ENCODE measurements at places on chromosomes 11 and 22. TPM values are rescaled to one million over a fixed set of nuclear protein-coding genes. Genes with fewer than 3 reads are reported as not detected.

TIMP3 gene
- 1,106 TPM for total RNA-seq

ASCL2 gene
- total RNA-seq = 0.66 TPM

NCF4 gene
- total RNA-seq = 14.2 TPM

CALCB gene
- total RNA-seq = 0.42 TPM

DERL3 gene
- not detected for total RNA-seq

DNA sequence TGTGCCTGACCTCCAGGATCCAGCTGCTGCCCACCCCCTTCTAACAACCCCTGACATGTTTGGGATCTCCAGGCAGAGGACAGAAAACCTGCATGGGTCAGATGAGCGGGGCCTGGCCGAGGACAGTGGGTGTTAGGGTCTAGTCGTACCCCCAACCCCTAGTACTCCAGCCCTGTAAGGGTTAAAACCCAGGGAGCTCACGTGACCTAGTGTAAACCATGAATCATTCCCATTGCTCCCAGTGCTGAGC lies 89.1 kb upstream of the CRYBB3 start:
- H3K27ac ChIP-seq = peak overlapping the region; percentile 8
- no peaks in the 10 kb centered on the region for H3K27me3 ChIP-seq
- no peak for DNase-seq
- H3K36me3 ChIP-seq = peaks cover 12% of the 10 kb centered on the region
- H3K4me3 ChIP-seq = peak overlapping the region; percentile 52

DNA sequence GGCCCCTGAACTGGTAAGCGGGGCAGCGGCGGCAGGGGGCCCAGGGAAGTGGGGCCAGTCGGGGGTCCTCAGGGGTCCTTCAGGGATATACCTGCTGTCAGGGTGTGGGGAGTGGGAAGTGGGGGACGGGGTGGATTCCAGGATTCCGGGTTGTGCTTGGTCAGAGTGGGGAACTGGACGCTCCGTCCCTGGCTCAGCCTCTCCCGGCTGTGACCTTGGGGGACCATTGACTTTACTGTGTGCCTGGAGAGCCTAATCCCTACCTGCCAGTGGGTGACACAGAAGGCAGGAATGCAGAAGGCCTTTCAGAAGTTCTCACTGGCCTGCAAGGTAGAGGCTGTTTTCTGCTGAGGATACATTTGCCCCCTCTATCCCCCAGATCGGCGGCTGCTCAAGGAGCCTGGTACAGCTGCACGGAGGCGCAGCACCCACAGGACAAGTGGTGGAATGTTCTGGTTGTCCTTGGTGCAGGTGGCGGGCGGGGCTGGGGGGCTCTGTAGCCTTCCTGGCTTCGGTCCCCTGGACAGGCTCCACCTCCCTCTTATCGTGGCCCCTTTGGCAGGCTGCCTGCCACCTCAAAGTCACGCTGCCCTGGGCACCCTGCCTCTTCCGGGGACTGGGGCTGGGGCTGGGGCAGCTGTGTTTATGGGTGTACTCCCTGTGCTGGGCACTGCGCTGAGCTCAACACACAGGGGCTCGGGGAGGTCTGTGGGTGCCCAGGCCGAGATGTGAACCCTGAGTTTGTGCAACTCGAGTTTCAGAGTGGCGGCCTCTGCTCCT lies 18.4 kb downstream of the KCNQ1 start:
- DNase-seq = no peak
- H3K4me1 ChIP-seq = no peaks in the 10 kb centered on the region
- H3K27ac ChIP-seq = no peak overlapping the region
- H3K4me3 ChIP-seq = no peak overlapping the region

GRCh38 chr11:128359515-128359914 lies 227.8 kb downstream of the ETS1 start:
- H3K4me3 ChIP-seq = no peak overlapping the region
- no peak for DNase-seq
- H3K27me3 ChIP-seq = no peaks in the 10 kb centered on the region
- no peaks in the 10 kb centered on the region for H3K4me1 ChIP-seq

DNA sequence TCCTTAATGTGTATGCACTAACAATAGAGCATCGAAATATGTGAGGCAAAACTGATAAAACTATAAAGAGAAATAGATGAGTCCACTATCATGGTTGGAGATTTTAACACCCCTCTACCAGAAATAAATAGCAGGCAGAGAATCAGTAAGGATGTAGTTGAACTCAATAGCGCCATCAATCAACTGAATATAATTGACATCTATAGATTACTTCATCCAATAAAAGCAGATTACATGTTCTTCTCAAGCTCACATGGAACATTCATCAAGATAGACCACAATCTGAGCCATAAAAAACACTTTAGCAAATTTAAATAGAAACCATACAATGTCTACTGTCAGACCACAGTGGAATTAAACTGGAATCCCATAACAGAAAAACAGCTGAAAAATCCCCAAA lies 46.9 kb upstream of the NUP160 start:
- no peak overlapping the region for H3K27ac ChIP-seq
- no peaks in the 10 kb centered on the region for H3K36me3 ChIP-seq
- no peaks in the 10 kb centered on the region for H3K27me3 ChIP-seq
- DNase-seq = no peak
- no peak overlapping the region for H3K4me3 ChIP-seq
- H3K4me1 ChIP-seq = peaks cover 10% of the 10 kb centered on the region

DNA sequence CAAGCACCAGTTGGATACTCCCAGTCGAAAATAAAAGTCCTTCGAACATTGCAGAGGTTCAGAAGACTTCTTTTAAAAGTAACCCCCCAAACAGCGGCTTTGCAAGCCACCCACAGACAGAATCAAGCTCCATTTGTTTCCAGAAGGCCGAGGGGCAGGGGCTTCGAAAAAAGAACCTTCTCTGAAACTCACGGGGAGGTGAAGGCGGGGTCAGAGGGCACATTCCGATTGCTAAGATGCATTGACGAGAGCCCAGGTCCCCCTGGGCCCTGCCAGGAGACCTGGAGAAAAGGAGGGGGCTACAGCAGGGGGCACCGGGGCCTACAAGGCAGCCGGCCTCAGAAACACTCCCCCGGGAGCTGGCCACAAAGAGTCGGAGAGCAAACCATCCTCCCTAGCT lies 306.8 kb downstream of the MN1 start:
- H3K27me3 ChIP-seq = no peaks in the 10 kb centered on the region
- H3K4me1 ChIP-seq = no peaks in the 10 kb centered on the region
- no peak overlapping the region for H3K4me3 ChIP-seq
- H3K36me3 ChIP-seq = no peaks in the 10 kb centered on the region
- H3K27ac ChIP-seq = no peak overlapping the region

DNA sequence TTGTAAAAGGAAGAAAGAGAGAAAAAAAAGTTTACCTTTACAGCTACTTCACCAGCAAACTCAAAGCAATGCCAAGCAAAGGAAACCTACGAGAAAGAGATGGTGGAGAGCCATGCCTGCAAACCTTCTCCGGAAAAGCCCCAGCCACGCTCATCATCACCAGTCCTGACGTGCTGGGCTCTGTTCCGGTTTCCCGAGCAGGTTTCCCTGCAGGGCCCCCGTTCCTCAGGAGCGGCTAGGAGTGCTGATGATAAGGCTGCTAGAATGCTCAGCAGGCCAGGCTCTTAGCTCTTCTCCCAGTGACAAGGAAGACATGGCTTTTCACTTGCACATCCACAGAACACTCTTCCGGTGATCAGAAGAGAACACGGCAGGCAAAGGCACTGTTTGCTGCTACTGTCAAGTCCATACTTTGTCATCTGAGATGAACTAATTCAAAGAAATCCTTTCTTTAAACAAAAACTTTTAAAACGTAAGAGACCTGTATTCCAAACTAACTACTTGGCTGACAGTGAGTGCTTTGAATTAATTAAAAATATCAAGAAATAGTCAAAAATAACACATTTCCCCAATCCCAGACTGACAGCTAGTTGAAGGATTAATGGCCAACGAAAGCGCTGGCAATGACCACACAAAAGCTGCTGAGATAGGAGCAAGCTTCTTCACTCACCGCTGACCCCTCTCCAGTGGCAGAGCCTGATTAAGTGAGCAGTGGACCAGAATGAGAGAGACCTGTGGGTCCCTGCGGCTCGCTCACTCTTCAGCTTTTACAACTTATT lies 35.8 kb downstream of the DUSP8 start:
- H3K27me3 ChIP-seq = no peaks in the 10 kb centered on the region
- no peak overlapping the region for H3K27ac ChIP-seq
- H3K4me1 ChIP-seq = peaks cover 64% of the 10 kb centered on the region
- no peak overlapping the region for H3K4me3 ChIP-seq

- no peaks in the 10 kb centered on the region for H3K36me3 ChIP-seq
- no peaks in the 10 kb centered on the region for H3K4me1 ChIP-seq
- DNase-seq = no peak
- H3K27me3 ChIP-seq = no peaks in the 10 kb centered on the region
Measured at GRCh38 chr11:108501396-108501795, 3.2 kb upstream of the POGLUT3 start.

- no peaks in the 10 kb centered on the region for H3K4me1 ChIP-seq
- H3K27ac ChIP-seq = no peak overlapping the region
- no peak for DNase-seq
Measured at GRCh38 chr11:90512846-90513245, 290.0 kb upstream of the CHORDC1 start.

DNA sequence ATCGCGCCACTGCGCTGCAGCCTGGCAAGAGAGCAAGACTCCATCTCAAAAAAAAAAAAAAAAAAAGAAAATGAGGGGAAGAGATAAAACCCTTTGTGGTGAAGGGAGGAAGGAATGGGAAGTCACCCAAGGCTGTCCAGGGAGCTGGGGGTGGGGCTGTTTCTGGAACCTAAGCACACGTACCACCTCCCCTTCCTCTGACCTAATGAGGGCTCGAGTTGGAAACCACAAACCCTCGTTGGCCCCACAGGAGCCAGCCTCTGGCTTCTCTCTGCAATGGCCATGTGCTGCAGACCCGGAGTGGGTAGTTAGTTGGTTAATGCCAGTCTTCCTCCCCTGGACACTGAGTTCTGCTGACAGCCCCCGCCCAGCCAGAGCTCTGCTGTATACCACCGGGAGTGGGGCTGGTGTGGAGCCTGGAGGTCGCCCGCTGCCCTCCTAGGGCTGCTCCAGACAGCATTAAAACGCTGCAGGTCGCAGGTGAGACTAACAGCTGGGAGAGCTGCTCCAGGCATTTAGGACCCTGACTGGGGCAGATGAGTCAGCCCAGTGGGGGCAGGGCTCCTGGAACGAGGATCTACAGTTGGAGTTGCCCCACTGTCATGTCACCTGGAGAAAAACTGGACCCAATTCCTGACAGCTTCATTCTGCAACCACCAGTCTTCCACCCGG lies at the start of gene LGALS12:
TSS of gene LGALS12 (plus strand) at position 228 of the 672 bp plus-strand sequence. CDS start at position 603, 375 bp downstream.
- H3K27ac ChIP-seq = no peak within 1 kb of the TSS
- no peaks in the 10 kb centered on the region for H3K27me3 ChIP-seq
- no peak within 1 kb of the TSS for H3K4me3 ChIP-seq
- no peak for DNase-seq
- H3K36me3 ChIP-seq = no peaks in the 10 kb centered on the region

- H3K4me3 ChIP-seq = no peak overlapping the region
- H3K36me3 ChIP-seq = no peaks in the 10 kb centered on the region
Measured at GRCh38 chr11:47915374-47915773, 65.0 kb upstream of the PTPRJ start.

DNA sequence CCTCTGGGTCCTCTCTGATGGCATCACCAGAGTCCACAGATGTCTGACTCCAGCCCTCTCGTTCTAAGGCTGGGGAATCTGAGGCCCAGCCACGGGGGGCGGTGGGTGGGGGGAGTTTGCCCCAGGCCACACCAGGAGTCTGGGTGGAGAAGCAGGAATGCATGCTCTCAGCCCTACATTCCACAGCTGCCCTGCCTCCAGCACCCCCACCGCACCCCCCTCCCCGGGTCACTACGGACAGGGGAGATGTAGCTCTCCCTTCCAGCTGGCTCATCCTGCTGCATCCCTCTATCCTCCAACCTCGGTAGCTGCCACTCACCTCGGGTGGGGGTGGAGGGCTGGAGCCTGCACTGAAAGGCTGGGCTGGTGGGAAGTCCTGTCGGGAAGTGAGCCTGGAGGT lies 2.3 kb upstream of the PVALB start:
- DNase-seq = no peak
- no peak overlapping the region for H3K4me3 ChIP-seq
- H3K4me1 ChIP-seq = no peaks in the 10 kb centered on the region
- no peaks in the 10 kb centered on the region for H3K36me3 ChIP-seq

DNA sequence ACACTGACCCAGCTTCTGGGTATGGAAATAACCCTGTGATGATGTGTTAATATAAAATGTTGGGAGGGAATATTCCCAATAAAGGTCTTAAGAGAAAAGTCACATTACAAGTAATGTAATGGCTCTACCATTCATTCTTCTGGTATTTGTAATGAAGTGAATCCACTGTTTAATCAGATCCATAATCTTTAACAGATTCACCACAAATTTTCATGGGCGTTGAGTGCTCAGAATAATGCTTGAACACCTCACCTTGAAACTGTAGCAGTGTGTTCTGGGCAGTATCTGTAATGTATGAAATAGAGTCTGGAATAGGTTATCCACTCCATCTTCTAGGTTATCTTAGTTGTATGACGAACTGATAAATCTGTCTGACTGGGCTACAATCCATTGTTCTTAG lies 26.6 kb upstream of the CRTAM start:
- H3K27me3 ChIP-seq = no peaks in the 10 kb centered on the region
- no peak overlapping the region for H3K4me3 ChIP-seq
- no peak overlapping the region for H3K27ac ChIP-seq
- no peaks in the 10 kb centered on the region for H3K36me3 ChIP-seq

GRCh38 chr11:117394221-117394925 lies 66.7 kb downstream of the CEP164 start:
- no peaks in the 10 kb centered on the region for H3K4me1 ChIP-seq
- no peaks in the 10 kb centered on the region for H3K27me3 ChIP-seq
- no peak overlapping the region for H3K4me3 ChIP-seq
- H3K27ac ChIP-seq = no peak overlapping the region
- peaks cover 57% of the 10 kb centered on the region for H3K36me3 ChIP-seq

GRCh38 chr11:78541537-78541936 lies 33.1 kb downstream of the NARS2 start:
- peaks cover 10% of the 10 kb centered on the region for H3K4me1 ChIP-seq
- no peak overlapping the region for H3K4me3 ChIP-seq
- H3K27ac ChIP-seq = no peak overlapping the region

DNA sequence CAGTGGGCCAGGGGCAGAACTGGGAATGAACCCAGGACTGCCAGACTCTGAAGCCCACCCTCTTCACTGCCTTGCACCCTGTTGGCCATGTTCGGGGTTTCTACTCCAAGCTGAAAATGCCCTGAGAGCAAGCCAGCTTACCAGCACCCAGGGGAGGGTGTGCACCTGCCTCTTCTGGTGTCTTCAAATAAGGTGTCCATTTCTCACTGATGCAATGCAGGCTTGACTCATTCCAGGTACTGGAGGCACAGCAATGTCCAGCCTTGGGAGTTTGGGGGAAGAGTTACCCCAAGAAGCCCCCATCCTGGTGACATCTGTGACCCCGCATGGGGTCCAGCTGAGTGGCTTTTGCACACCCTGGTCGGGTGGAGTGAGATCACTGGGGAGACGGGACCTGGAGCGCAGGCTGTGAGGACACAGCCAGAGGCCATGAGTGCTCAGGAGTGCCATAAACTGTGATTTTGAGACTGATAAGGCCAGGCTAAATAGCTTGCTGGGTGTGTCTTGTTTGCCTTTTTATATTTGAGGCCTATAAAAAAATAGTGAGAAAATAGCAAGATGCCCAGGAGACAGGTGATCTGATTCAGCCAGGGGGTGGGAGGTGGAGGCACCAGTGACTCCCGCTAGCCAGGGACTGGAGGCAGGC lies 4.6 kb upstream of the CERK start:
- H3K27me3 ChIP-seq = peaks cover 7% of the 10 kb centered on the region
- no peak for DNase-seq
- peaks cover 26% of the 10 kb centered on the region for H3K4me1 ChIP-seq
- H3K27ac ChIP-seq = no peak overlapping the region
- H3K4me3 ChIP-seq = no peak overlapping the region
- H3K36me3 ChIP-seq = no peaks in the 10 kb centered on the region

Data from tibial nerve (tissue), 4 donors.